Endodermal cell (in vitro differentiated cells): ENCODE measurements at places on chromosomes 6 and 20. TPM values are rescaled to one million over a fixed set of nuclear protein-coding genes. Genes with fewer than 3 reads are reported as not detected.

DNA sequence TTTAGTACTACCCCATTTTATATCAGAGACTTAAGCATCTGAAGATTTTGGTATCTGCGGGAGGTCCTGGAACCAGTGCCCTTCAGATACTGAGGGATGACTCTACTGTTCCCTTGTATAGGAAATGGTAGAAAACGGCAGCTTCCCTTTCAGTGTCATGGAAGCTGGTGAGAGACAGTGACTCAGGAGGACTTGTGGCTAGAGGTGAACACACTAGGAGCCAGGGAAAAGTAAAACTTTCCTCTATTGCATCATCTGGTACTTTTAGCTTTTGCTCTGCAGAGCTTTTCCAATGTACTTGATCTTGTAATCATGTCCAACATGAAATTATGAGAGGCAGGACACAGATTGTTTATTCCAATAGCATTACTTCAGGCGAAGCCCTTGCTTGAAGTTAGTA lies 45.0 kb downstream of the RNF144B start:
- no peak overlapping the region for H3K4me3 ChIP-seq
- H3K4me1 ChIP-seq = no peaks in the 10 kb centered on the region
- DNase-seq = no peak
- H3K27ac ChIP-seq = no peak overlapping the region
- no peaks in the 10 kb centered on the region for H3K27me3 ChIP-seq
- H3K36me3 ChIP-seq = no peaks in the 10 kb centered on the region

GRCh38 chr6:73800997-73801396 lies 105.0 kb downstream of the CD109 start:
- no peaks in the 10 kb centered on the region for H3K36me3 ChIP-seq
- no peak overlapping the region for H3K4me3 ChIP-seq
- peaks cover 6% of the 10 kb centered on the region for H3K27me3 ChIP-seq
- H3K27ac ChIP-seq = no peak overlapping the region
- no peak for DNase-seq
- H3K4me1 ChIP-seq = no peaks in the 10 kb centered on the region

DNA sequence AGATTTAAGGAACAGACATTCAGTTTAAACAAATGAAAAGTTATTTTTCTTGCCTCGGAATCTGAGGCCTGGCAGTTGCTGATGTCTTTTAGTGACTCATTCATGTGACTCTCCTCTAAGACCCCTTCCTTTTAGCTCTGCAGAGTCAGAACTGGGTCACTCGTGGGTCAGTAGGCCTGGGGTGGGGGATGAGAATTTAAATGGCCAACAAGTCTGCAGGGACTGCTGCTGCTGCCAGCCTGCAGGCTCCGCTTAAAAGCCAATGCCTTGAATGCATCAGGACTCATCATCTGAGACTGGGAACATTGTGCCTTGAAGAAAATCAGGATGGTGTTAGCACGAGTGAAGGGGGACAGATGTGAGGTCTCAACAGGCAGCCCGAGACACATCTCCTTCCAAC lies 404.3 kb downstream of the CDH26 start:
- no peaks in the 10 kb centered on the region for H3K4me1 ChIP-seq
- H3K36me3 ChIP-seq = no peaks in the 10 kb centered on the region
- no peaks in the 10 kb centered on the region for H3K27me3 ChIP-seq
- H3K4me3 ChIP-seq = no peak overlapping the region

- H3K27ac ChIP-seq = no peak overlapping the region
- no peak for DNase-seq
- no peak overlapping the region for H3K4me3 ChIP-seq
- no peaks in the 10 kb centered on the region for H3K36me3 ChIP-seq
- H3K27me3 ChIP-seq = no peaks in the 10 kb centered on the region
Measured at GRCh38 chr6:75428204-75428603, 65.4 kb downstream of the FILIP1 start.

Gene PACRG
- total RNA-seq = 0.42 TPM in 1 of 3 replicates, not detected in the others
